Right ventricle myocardium inferior (tissue), 1 donor: ENCODE measurements at places on chromosomes 6 and 20.

GRCh38 chr6:84575264-84575663 lies 189.1 kb downstream of the TBX18 start:
- no peak for DNase-seq

GRCh38 chr20:5918856-5919625 lies 31.3 kb downstream of the TRMT6 start:
- no peak for DNase-seq

DNA sequence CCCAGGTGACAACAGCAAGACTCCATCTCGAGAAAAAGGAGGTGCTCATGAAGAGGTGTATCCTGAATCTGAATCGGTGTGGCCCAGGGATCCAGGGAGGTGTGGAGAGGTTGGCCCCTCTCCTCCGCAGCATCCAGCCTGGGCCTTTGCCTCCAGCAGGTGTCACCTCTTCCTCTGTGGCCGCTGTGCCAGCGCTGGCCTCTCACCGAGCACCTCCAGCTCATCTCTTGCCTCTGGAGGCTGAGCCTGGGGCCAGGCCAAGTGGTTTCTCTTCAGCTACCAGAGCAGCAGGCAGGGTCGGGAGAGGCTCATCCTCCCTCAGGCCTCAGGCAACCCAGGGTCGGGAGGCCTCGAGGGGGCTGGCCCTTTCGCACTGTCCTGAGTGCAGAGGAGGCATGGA lies 1.2 kb upstream of the COL20A1 start:
- peak; percentile 59 for DNase-seq

DNA sequence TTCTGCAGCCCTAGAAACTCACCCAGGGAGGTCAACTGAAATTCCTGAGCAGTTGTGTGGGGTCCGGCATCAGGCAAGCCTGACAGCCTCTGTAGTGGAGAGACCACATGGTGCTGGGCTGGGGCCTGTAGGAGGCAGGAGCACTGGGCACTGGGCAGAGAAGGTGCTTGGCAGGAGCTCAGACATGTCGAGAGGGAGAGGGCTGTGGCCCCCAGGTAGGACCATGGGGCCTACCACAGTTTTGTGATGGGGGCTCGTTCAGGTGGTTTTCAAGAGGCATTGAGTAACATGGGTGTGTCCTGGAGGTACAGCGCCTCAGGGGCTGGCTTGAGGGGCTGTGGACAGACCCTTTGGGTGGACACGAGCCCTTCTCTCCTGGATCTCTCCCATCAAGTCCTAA lies 15.9 kb downstream of the SLC22A23 start:
- DNase-seq = no peak

- DNase-seq = no peak
Observed at GRCh38 chr20:6492271-6493055, 275.0 kb upstream of the BMP2 start.

GRCh38 chr6:73520688-73521350 lies at the start of gene EEF1A1:
TSS of gene EEF1A1 (minus strand) at chr6:73521032. CDS start at chr6:73520026, 1,006 bp downstream.
- peak; percentile 98 for DNase-seq
